ENCODE measurements at places on chromosomes 4 and X.

GRCh38 chr4:6467600-6467999 is 4.8 kb downstream of the PPP2R2C start:
- DNase-seq: no peak

DNA sequence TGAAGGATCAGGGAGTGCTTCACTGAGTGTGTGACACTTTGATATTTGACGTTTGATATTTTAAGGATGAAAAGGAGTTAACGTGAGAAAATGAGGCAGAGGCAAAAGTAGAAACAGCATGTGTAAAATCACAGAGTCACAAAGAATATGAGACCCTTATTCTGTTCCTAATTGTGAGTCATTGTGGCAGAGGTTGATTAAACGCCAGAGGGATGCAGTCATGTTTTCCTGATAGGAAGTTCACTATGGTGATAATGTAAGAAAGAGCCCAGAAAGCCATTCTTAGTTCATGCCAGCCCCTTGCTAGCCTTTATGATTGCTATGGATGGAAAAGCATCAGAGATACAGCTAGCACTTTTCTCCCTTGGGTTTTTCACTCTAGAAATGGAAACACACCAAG is 33.5 kb upstream of the IGSF1 start:
- no peak for DNase-seq

- no peak for DNase-seq
Measured at GRCh38 chr4:91914176-91914804, 389.5 kb upstream of the GRID2 start.

DNA sequence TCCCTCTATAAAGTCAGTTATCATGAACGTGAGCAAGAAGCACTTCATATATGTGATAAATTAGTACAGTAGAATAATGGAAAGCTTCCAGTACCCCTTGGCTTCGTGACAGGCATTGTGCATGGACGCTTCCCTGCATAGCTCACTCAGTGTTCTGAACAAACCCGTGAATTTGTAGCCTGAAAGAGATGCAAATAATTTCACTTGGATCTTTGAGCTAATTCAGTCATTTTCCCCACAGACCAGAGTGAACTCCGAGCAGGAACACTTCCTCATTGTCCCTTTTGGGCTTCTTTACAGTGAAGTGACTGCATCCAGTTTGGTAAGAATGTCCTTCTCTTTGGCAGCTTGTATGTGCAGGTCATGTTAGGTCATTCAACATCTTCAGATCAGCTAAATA is 50.1 kb downstream of the ADD1 start:
- no peak for DNase-seq

GRCh38 chr4:21102667-21103066 is 402.4 kb downstream of the PACRGL start:
- DNase-seq: no peak

GRCh38 chr4:140811429-140811828 is 55.2 kb upstream of the TBC1D9 start:
- DNase-seq: no peak

- DNase-seq: no peak
Measured at GRCh38 chrX:143634309-143634662, 1.6 kb downstream of the SLITRK4 start.

GRCh38 chr4:141914746-141915145 is 278.4 kb downstream of the IL15 start:
- no peak for DNase-seq

GRCh38 chr4:41077628-41078027 is 136.7 kb downstream of the APBB2 start:
- no peak for DNase-seq
